Activated naive CD8-positive, alpha-beta T cell treated with anti-CD3 and anti-CD28 coated beads, Interleukin-2, amount 50 U/mL, for 24 hours (primary cell): ENCODE measurements at places on chromosomes 7 and 10.

GRCh38 chr7:3307435-3307834, 6.4 kb downstream of the SDK1 start:
- H3K4me1 ChIP-seq, result peaks cover 2% of the 10 kb centered on the region
- peaks cover 48% of the 10 kb centered on the region for H3K27me3 ChIP-seq
- H3K27ac ChIP-seq, result no peak overlapping the region
- DNase-seq, result no peak

DNA sequence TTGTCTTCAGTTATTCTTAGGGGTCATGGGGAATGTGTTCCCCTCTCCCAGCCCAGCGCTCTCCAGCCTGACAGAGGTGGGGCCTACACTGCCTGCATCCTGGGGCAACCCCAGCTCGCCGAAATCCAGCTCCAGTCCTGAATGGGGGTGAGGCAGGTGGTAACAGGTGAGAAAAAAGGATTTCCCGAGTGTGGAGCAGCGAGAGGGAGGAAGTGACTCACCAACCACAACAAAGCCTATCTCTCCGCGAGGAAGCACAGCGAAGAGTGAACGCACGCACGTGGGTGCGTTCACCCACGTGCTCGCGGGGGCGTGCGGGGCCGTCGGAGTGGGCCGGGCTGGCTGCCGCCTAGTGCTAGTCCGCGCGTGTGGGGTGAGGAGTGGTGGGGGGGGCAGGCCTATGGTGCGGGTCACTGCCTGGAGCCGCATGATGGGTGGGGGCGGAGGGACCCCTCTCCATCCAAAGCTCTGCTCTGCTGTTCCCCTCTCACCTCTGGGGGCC, 855 bp upstream of the PALD1 start:
- peak overlapping the region; percentile 72 for H3K4me3 ChIP-seq
- no peaks in the 10 kb centered on the region for H3K36me3 ChIP-seq
- peak; percentile 75 for DNase-seq

- H3K27me3 ChIP-seq, result peaks cover 4% of the 10 kb centered on the region
- no peak for DNase-seq
- no peak overlapping the region for H3K4me3 ChIP-seq
- no peaks in the 10 kb centered on the region for H3K36me3 ChIP-seq
These were observed 9.3 kb upstream of the HOXA2 start for GRCh38 chr7:27111751-27112277.

GRCh38 chr7:68458010-68458908, 1140.0 kb upstream of the AUTS2 start:
- H3K4me1 ChIP-seq, result no peaks in the 10 kb centered on the region
- peaks cover 2% of the 10 kb centered on the region for H3K36me3 ChIP-seq
- no peaks in the 10 kb centered on the region for H3K27me3 ChIP-seq
- DNase-seq, result no peak
- no peak overlapping the region for H3K27ac ChIP-seq

GRCh38 chr7:94509264-94509886, at the start of gene CASD1:
CASD1 (plus strand) TSS chr7:94509809; CDS start chr7:94510085, 276 bp downstream.
- peak within 1 kb of the TSS; percentile 81 for H3K4me3 ChIP-seq
- H3K4me1 ChIP-seq, result peaks cover 42% of the 10 kb centered on the region
- peak within 1 kb of the TSS; percentile 91 for H3K27ac ChIP-seq

DNA sequence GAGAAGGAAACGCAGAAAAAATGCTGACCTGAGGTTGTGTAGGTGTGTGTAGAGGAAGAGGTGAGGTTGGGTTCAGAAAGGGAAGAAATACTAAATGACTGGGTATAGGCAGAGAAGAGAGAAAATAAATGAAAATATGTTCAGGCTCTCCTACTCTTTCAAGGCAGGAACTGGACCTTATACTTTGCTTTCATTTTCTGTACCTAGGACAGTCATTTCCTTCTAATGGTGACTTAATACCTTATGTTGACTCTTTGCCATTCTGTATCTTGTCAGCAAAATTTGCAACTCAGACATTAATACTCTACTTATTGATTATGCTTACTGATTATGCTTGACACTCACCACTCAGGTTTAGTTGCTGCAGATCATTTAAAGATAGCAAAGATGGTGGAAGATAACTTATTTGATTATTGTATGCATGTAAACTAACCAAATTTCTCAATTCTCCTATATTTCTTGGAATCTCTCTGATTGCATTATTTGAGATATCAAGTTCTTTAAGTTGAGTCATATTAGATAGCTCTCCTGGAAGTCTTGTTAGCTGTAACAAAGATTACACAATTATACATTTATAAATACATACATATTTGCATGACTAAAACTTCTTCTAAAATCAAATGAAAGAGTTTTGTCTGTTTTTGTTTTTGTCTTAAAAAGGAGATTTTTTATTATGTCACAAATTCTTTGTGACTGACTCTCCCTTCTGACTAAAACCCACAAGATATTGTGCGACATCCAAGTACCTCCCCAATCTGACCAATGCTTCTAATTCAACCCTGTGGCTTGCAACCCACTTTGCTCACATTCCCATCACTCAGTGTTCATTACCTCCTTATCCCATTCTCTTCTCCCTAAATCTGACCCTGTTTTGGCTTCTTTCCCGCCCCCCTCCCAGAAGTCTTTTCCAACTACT, 20.0 kb downstream of the LRRD1 start:
- no peaks in the 10 kb centered on the region for H3K4me1 ChIP-seq
- DNase-seq, result no peak
- H3K27me3 ChIP-seq, result peaks cover 11% of the 10 kb centered on the region
- no peak overlapping the region for H3K27ac ChIP-seq
- no peaks in the 10 kb centered on the region for H3K36me3 ChIP-seq
